ENCODE measurements at places on chromosomes 1 and 21.

DNA sequence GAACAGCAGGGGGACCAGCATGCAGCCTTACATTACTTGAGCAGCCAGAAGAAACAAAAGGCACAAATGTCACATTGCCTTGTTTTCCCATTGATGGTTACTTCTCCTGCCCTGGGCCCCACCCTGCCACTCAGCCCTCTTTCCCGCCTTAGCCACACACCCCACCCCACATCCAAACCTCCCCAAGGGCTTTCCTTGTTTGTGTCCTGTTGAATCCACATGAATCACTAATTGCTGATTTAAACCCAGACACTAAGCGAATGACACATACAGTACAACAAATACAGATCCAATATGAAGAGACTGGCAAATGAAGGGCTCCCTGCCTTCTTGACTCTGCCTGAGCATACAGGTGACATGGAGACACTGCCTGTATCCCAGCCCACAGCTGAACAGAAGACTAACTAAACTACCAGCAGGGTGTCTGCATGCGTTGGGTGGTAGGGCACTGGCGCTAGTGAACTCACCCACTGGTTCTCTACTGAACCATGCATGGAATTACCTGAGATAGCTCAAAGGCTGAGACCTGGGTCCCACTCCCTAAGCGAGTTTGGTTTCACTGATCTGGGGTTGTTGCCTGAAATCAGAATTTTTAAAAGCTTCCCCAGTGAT is 3.1 kb downstream of the IGSF3 start:
- no peak for DNase-seq

GRCh38 chr1:216222288-216222687 is 201.0 kb downstream of the USH2A start:
- no peak for DNase-seq

DNA sequence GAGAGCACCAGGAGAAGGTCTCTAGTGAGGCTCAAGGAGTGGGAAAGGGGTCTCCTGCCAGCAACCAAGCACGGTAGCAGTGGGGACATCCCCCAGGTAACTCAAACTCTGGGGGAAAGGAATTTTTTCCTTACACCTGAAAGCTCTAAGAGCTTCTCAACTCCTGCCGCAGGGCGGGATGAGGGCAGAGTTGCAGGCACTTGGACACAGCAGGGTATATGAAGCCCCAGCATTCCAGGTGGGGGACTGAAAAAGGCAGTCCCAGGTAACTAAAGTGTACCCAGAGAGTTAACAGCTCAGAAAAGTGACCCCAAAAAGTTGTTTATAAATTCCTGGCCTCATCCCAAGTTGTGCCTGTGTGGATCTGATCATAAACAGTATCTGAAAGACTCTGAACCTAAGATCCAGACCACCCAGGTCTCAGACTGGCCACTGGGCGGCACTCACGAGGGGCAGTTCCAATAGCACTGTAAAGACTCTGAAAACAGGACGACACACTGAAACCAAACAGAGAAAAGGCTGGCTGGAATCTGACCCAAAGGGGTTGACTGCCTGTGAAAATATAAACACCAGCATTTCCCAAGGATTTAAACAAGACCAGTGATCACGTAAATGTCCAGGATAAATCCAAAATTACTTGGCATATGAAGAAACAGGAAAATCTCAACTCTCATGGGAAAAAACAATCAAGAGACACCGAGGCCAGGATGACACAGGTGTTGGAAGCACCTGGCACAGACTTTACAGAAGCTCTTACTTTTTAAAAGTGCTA is 47.5 kb downstream of the HSF2BP start:
- DNase-seq: no peak

GRCh38 chr1:51214615-51215131 is 21.4 kb upstream of the RNF11 start:
- DNase-seq: no peak

- DNase-seq: no peak
These were observed 248.4 kb downstream of the TNR start for GRCh38 chr1:175494950-175495349.

DNA sequence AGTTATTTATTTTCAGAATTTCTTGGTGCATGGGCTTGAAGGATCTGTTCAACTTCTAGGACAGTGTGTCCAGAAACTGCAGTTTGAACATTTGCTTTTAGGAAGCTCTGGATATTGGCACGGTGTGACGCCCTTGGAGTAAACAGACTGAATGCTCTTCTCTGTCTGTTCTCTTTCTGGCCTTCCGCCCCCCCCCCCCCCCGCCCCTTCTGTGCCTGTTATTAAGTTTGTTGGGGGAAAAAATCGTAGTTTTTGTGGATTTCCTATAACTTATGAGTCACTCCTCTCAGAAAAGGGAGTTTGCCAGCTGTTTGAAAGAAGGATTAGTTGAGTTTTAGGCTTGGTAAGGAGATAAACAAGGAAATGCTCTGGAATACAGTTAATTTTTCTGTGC is 1.2 kb downstream of the KCTD3 start:
- DNase-seq: no peak

Measured in T-helper 2 cell (primary cell).